ENCODE measurements at places on chromosomes 11 and 22.

GRCh38 chr22:39515266-39516050 is 4.9 kb upstream of the ATF4 start:
- DNase-seq, result no peak

DNA sequence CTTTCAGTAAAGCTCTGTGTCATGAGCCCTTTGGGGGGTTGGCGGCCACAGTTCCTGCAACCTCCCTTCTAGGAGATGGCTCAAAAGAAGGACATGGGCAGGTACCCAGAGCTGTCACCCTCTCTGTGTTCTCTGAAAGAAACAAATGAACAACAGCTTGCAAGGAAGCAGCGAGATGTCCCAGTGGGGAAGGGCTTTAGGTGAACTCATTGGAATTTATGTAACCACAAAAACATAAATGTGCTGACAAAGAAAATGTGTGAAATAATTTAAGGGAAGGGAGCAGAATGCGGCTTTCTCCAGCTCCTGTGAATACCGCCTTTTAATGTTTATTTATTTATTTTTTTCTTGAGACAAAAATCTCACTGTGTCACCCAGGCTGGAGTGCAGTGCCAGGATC is 3.3 kb downstream of the PARVG start:
- no peak for DNase-seq

DNA sequence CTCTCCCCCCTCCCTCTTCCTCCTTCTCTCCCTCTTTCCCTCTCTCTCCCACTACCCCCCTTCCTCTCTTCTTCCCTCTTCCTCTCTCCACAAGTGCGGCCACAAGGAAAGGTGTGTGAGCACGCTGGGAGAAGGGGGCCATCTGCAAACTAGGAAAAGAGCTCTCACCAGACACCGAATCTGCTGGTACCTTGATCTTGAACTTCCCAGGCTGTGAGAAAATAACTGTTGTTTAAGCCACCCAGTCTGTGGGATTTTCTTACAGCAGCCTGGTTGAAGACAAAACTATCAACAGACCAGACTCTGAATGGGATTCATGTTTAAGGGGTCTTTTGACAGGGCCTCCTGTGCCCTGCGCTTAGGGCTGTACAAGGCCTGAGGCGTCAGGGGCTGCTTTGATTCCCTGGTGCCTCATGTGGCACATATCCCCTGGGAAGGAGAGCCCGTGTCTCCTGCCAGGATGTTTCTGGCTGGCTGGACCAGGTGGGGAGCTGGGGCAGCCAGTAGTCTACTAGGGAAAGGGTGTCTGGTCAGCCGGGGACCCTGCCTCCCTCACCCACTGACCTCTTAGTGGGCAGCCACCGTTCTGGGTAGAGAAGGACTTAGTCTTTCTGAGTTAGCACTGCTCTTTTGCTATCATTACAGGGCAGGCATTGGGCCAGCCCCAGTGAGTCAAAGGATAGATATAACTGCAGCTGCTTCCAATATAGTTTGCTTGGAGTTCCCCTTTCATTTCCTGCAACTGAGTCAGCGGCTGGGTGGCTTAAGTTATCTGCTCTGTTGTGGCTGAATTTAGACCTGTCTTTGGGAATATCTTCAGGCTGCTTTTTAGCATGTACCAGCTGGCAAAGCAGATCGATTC is 6.2 kb downstream of the PANX1 start:
- DNase-seq, result peak; percentile 63

DNA sequence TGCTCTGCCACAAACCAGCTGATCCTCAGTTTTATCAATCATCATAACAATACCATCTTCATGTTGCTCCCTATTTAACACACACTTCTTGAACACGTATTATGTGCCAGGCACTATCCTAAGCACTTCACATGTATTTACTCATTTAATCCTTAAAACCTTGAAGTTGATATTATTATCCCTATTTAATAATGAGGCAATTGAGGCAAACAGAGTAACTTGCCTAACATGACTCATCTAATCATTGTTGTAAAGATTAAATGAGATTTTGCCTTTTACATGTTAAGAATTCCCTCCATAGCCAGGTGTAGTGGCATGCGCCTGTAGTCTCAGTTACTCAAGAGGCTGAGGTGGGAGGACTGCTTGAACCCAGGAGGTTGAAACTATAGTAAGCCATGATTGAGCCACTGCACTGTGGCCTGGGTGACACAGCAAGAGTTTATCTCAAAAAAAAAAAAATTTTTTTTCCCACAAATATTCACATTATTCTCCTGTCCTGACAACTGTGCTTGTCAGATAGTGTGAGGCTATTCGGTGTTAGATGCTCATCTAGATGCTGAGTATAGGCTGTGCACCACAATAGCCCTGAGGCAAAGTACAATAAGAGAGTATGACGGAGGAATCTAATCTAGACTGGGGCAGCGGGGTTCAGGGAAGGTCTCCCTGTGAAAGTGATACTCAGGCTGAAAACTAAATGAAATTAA is 13.4 kb downstream of the CKAP5 start:
- DNase-seq, result no peak

DNA sequence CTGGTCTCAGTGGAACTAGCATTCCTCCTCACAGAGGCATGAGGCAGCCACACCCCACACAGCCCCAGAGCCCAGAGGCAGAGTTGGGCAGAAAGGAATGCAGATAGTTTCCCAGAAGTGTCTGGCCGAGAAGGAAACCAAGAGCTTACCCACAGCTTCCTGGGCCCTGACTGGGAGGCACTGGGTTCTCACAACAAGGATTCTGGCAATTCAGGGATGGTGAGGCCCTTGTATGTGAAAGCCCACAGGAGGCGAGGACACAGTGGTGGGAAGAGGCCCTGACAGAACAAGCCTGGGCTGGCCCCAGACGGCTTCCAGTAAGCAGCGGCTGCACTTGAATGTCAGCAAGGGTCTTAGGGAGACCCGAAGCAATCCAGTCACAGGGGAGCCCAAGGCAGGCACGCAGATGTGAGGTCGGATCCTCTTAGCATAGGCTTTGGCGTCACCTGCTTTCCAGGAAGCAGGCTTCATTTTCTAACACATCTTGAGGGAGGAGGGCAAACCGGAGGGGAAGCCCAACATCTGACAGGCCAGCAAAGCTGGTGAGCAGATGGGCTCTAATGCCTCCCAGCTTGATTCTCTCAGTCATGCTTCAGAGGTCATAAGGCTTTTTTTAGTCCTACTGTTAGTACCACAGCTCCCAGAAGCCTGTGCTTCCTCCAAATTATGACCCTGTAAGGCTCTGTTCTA is 78.3 kb upstream of the AKIP1 start:
- DNase-seq, result peak; percentile 77

- peak; percentile 78 for DNase-seq
These were observed at the start of gene LDLRAD3 for GRCh38 chr11:35943713-35944502. TSS of gene LDLRAD3 (plus strand) at chr11:35944062. CDS start at chr11:35944099, 37 bp downstream.

DNA sequence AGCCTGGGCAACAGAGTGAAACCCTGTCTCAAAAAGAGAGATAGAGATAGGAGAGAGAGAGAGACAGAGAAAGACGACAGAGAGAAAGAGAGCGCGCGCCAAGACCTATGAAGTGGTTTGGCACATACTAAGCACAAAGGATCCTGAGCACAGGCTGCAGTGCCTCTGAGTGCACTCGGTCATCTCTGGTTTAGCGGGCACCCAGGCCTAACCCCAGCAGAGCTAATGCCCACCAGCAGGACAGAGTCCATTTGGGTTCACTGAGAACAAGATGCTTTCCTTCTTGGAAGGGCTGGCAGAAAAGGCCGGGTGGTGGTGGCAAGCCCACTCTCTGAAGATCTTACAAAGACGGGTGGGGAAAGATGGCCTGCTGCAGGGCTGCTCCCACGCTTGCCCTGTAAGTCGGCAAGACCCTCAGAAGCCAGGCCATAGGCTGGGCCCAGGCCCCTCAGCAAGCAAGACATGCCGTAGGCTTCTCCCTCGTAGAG is 3.3 kb downstream of the SCARF2 start:
- no peak for DNase-seq

DNA sequence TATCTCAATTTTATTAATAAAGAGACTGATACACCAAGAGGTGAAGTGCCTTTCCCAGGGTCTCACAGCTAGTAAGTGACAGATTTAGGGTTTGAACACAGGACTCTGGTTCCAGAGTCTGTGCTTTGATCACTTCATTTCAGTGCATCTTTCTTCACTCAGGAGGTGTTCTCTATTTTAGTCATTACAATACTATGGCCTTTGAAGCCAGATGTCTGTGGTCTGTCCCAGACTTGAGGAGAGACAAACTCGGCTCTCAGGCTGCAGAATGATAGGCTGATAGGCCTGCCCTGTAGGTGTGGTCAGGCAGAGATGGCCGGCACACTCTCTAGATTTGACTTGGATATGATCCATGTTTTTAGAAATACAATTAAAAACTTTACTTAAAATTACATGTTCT is 478.5 kb upstream of the CCDC90B start:
- DNase-seq, result no peak

- DNase-seq, result no peak
These were observed 15.4 kb downstream of the RSPH14 start for GRCh38 chr22:23126165-23127054.

- DNase-seq, result no peak
These were observed 102.9 kb downstream of the MTNR1B start for GRCh38 chr11:93072229-93072914.

Measured in RWPE1 (cell line).